Activated CD4-positive, alpha-beta T cell treated with anti-CD3 and anti-CD28 coated beads, Interleukin-2, amount 10 ng/mL, durations not matched to agents 7 days and 5 days (primary cell): ENCODE measurements at places on chromosomes 2 and 18.

- no peak for DNase-seq
Observed at GRCh38 chr2:60070736-60071489, 482.5 kb downstream of the BCL11A start.

DNA sequence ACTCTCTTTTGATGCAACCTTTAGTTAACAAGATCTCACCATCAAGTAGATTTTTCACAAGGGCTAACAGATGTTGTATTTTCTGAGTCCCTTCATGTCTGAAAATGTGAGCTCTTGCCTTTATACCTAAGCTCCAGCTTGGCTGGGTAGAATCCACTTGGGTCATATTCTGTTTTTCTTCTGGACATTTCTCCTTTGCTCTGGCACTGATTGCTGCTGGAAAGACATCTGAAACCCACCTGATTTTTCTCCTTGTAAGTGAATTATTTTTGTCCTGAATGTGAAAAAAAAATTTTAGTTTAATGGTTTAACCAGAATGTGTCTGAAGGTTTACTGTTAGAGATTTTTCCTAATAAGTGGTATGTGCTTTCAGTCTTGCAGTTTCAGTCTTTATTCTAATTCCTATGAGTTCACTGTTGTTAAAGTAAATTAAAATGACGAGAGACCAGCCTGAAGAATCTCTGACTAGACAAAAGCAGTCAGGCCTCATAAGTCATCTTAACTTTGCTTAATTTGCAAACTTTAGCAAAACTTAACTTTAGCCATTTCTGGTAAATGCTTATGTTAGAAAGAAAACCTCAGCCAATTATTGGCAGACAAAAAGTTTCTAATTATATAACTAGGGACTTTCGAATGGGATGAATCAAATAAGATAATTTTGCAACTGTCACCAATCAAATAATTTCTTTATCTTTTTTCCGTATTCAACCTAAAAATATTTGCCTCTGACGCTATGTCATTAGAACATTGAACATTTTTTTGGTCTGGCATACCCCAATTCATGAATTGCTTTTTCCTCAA, 70.8 kb downstream of the ACAA2 start:
- no peak for DNase-seq

- DNase-seq: no peak
Observed at GRCh38 chr2:67076239-67076624, 320.9 kb upstream of the ETAA1 start.

DNA sequence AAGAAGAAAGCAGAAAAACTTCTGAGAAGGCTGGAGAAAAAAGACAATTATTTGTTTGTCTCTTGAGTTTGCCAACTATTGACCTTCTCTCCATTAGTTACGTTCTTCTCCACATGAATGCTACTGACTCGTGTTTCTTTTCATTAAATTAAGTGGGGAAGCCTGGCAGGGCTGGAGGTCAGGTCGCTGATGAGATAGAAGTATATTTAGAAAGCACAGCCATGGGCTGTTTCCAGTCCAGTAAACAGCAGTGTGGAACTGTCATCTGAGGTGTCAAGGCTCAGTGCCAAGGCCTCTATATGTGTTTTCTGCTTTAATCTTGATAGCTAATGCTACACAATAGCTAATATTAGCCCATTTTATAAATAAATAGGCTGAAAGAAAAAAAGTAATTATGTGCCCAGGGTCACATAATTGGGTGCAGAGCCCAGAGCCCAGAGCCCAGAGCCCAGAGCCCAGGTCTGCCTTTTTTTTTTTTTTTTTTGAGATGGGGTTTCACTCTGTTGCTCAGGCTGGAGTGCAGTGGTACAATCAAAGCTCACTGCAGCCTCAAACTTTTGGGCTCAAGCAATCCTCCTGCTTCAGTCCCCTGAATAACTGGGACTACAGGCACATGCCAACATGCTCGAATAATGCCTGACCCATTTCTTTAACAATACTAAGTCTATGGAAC, 6.3 kb downstream of the MSGN1 start:
- no peak for DNase-seq

- DNase-seq: no peak
Observed at GRCh38 chr2:149650006-149650405, 62.4 kb upstream of the MMADHC start.

- peak; percentile 17 for DNase-seq
Observed at GRCh38 chr18:8610459-8610851, 1.2 kb downstream of the RAB12 start.

DNA sequence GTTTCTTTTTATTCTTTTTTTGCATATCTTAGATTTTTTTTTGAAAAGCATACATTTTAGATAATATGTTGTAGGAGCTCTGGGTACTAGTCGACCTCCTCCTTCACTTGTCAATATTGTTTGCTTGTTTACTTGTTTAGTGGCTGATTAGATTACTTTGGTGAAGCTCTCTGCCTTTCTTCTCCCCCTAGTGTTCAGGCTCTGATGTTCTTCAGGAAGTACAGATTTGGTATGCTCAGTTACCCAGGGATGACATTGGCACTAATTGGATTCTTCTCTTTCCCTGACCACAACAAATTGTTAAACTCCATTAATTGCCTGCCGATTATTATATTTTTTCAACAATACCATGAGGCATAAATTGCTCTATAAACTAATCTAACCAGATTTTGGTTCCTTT, 491.2 kb downstream of the SUCLG1 start:
- no peak for DNase-seq

DNA sequence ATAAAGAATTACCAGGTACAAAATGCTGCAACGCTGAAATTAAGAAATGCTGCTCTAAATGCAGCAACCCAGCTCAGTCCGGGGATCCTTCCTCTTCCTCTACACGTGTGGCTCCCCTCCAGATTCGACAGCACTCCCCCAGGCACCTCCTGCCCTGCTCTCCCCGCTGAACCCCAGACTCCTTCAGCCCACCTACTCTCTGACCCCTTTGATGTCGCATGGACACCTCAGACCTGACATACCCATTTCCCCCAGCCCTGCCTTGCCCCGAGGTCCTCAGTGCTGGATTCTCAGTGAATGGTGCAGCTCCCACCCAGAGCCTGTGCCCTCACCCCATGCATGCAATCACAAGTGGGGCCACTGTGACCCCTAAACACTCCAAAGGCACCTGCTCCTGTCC, 4.6 kb upstream of the ADRA2B start:
- no peak for DNase-seq

DNA sequence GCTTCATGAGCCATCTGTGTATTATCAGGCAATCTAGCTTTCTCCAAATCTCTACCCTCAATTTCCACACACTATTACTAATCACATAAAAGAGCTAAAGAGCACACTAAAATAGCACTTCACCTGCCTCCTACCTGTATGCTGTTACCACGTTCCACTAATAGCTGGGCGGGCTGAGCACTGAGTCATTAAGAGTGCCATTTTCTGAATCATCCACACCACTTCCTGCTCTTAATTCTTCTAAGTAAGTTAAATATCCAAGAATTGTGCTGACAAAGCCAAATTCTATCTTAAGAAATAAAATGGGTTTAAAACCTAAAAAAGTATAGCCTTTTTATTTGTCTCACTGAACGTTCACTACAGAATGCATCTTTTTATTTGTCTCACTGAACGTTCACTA, 35.7 kb downstream of the NOL10 start:
- DNase-seq: peak; percentile 52

- DNase-seq: no peak
Observed at GRCh38 chr2:170972296-170973224, 43.5 kb downstream of the GORASP2 start.

DNA sequence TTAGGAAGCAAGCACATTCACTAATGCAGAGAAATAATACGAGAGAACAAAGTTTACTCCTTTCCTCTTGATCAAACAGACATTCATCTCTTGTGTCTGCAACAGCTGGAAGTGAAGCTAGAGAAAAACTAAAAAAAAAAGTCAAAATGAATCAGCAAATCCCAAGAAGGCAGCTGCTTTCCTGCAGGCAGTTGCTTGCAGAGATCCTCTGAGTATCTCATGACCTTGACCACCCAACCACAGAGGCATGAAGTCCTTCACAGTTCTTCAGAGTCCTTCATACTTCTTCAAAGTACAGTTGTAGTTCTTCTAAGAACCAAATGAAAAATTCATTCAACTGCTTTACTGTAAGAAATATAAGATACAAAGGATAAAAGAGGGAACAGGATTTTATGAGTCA, 97.2 kb upstream of the ACVR1C start:
- DNase-seq: no peak

DNA sequence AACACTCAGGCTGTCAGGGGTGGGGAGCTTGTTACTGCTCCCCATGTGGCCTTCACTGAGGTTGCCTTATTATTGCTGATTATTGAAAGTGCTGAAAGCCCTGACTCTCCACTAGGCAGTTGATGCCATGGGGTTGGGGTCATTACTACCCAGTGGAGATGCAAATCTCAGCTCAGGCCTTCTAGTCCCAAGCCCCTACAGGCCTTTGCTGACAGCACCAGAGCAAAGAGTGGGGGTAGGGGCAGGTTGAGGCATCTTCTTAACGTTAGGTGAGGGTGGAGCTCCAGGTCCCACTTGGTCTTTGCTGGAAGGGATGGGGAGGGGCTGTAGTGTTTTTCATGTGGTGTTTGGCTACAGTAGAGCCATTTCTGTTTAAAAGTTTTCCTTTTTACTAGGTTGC, 104.5 kb downstream of the UXS1 start:
- no peak for DNase-seq

DNA sequence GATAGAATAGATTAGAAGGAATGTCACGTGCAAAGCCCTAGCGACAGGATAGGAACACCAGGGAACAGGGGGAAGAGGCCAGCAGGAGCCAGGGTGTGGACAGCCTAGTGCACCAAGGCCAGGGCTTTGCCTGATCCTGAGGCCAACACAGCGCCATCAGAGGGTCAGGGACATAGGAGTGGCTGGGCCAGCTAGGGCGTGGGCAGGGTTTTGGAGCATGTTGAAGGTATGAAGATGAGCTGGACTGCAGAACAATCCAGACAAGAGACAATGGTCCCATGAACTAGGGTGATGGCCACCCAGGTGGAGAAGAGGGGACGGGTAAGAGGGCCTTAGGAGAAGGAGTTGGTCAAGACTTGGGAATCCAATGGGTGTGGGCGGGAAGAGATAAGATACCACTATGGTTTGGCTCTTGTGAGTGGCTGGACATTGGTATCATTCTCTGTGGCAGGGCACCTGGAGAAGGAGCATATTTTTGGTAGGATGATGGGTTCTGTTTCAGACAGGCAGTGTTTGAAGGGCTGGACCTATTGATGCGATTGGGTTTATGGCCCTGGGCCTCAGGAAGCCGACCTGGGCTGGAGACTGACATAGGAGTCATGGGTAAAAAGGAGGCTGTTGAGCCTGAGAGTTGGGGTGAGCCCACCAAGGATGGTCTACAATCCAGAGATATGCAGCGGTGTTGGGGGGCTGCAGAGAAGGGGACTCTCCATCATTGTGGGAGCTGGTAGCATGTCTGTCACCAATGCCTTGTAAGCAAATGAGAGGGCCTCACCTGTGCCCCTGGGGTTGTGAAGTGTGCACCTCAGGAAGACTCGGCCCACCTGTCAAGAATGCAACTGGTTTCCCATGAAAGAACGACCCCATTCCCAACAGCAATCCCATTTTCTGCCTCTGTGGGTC, 2.0 kb upstream of the HS1BP3 start:
- DNase-seq: no peak

- DNase-seq: no peak
Observed at GRCh38 chr2:200741468-200742202, 70.1 kb upstream of the BZW1 start.

DNA sequence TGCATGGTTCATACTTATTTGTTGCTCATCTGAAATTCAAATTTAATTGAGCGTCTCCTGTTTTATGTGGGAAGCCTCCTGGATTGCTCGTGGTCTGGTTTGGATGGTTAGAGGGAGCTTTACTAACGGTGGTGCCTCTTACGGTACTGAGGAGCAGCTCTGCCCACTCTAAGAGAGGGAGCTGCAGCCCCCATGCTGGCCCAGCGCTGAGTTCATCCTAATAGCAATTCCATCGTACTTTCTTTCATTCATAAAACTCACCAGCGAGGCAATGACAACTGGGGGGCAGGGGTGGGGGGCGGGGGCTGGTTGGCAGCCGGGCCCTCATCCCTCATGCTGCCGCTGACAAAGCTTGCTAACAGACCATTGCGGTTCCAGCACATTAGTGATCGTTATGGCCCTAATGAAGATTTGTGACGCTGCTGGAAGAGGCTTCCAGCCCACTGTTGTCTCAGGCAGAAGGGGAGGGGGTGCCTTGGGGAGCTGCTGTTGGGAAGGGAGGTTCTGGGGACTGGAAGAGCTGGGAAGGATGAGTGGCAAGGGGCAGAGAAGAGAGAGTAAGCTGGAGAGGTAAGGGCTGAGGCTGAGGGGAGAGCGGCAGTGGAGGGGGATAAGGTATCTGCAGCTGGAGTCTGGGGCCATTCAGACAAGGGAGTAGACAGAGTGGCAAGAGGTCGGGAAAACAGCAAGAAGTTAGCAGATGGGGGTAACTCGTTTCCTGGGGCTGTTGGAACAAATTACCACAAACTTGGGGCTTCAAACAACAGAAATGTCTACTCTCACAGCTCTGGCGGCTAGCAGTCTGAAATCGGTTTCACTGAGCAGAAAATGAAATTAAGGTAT, 238.1 kb downstream of the LPIN1 start:
- DNase-seq: no peak

GRCh38 chr18:22422909-22423548, 5.3 kb upstream of the CTAGE1 start:
- DNase-seq: no peak

DNA sequence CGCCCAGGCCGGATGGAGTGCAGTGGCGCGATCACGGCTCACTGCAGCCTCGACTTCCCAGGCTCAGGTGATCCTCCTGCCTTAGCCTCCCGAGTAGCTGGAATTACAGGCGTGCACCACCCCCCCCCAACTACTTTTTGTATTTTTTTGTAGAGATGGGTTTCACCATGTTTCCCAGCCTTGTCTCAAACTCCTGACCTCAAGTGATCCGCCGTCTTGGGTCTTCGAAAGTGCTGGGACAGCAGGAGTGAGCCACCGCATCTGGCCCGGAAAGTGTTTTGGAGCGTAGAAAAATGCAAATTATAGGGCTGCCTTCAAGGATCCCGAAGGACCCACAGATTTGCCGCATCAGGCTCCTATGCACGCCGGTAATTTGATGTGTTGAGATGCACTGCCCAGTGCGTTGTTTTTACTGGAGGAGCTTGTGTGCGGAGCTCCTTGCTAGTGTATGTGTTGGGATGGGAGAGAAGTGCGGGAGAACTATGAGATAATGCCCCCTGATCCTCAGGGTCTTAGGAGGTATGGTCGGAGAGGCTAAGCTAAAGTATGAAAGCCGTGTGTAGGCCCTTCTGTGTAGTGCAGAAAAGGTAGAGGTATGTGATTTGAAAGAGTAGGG, 1.2 kb upstream of the CLASP1 start:
- DNase-seq: peak; percentile 25

DNA sequence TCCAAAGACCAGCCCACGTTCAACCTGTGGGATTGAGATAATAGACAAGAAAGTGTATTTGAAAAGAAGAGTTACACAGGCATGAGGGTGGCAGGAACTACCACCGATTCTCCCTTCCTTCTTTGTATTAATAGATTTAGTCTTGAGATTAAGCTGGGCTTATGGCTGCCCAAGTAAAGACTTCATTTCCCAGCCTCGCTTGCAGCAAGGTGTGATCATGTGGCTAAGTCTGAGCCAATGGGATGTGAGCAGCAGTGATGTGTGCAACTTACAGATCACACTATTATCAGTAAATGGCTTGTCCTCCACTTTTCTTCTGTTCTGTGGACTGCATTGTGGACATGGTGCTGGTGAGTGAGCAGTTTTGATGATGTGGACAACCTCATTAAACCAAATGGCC, 101.7 kb downstream of the POLR1A start:
- no peak for DNase-seq
